Foreskin melanocyte (primary cell): ENCODE measurements at places on chromosomes 16 and 17.

GRCh38 chr16:77645764-77646163, 76.5 kb upstream of the NUDT7 start:
- no peak for DNase-seq

- DNase-seq = no peak
These were observed 7.3 kb downstream of the CTRL start for GRCh38 chr16:67924140-67924906.

DNA sequence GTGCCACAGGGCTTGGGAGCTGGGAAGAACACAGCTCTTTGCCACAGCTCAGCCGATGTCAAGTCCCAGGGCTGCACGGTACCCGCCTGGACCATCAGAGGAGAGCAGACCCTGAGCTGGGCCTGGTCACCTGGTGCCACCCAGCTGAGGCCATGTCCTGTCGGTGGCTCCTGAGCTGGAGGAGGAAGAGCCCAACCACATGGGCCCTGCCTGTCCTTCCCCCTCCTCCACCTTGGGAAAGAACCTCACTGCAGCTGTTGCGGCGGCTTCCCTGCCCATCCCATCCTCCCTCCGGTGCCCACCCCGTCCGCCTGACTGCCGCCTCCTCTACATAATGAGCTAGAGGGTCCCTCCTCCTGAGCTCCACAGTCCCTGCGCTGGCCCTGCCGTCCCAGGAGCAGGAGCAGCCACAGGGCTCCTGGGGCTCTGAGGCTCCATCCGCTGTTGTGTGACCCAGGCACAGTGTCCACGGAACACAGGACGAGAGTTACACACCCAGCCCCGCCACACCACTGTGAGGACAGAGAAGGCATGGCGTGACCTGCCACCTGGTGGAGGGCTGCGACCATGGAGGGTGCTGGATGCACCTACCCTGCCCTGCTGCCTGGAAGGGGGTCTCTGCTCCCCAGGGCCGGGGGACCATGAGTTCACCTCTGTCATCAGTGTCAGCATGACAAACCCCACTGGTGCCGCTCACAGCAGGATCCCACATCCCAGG, 21.4 kb upstream of the CHMP6 start:
- DNase-seq = no peak

DNA sequence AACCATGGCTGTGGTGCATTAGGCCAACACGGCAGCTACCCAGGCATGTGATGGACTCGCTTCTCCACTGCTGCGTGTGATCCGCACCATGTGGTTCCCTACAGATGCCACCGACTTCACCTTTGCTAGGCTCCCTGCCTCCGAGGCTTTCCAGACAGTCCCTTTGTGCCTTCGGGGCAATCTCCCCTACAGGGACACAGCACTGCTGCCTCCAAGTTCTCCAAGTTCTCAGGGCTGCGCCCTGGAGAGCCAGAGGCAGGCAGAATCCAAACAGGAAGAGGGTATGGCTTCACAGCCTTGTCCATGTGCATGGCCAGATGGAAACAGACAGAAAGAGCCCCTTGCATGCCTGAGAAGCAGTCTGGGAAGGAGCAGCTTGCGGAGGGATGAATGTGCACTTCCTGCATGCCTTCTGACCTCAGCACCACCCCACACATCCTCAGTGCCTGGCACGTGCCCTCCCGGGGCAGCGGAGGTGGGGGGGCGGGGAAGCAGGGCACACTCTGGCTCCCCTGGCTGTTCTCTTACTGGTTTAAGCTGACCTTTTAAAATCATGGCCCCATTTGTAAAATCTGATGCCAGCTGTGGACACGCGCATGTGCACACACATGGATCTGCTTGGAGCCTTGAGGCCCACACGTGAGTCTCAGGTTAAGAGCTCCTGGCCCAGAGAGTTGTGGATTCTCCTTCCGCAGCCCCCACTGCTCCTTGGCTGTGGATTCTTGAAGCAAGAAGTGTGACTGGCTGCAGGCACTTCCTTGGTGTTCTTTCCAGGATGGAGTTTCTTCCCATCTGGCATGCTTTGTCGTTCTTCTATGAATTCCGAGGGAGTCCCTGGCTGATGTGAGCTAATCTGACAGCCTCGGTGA, 55.3 kb upstream of the MTSS2 start:
- peak; percentile 92 for DNase-seq

GRCh38 chr16:15640966-15641365, 2.0 kb downstream of the MARF1 start:
- DNase-seq = no peak

GRCh38 chr16:70809392-70810060, 8.6 kb upstream of the VAC14 start:
- no peak for DNase-seq

DNA sequence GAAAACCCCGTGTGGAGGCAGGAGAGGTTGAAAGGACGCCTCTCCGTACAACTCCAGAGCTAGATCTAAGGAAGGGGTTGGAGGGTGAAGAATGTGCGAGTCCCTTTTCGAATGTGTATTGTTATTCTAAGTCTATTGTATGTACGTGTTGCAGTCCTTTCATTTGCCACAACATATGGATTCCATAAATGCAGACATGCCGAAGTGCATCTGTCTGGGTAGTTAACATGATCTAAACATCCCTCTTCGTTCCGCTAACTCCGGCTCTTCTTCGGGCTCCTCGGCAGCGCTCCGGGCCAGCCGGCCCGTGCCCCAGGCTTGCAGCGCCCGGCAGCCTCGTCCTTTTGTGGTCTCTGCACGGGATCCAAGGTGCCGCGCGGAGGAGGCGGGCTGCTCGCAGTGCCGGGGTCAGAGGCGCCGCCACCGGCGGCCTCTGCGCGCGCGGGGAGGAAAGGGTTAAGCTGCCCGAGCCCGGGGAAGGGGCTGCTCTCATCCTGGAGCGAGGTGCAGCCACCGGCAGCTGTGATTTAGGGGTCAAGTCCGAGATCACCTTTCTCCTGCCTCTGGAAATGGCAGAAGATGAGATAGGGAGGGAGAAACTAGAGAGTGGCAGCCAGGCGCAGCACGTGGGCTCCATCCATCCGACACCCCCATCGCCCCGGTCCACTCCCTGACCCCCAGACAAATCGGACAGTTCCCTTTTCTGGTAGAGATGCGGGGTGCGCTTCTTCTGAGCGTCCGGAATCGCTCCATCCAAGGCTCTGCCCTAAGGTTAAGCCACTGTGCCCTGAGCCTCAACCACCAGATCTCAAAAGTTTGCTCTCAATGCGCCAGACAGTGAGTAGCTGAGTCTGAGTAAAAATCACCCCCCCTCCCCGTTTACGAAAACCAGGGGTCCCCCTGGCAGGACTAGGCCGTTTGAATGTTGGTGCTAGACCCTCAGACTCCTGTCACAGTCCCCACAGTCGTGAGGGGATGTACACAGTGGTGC, 15.1 kb upstream of the ZFHX3 start:
- no peak for DNase-seq

- peak; percentile 30 for DNase-seq
These were observed 43.5 kb downstream of the ST3GAL2 start for GRCh38 chr16:70395345-70395901.

DNA sequence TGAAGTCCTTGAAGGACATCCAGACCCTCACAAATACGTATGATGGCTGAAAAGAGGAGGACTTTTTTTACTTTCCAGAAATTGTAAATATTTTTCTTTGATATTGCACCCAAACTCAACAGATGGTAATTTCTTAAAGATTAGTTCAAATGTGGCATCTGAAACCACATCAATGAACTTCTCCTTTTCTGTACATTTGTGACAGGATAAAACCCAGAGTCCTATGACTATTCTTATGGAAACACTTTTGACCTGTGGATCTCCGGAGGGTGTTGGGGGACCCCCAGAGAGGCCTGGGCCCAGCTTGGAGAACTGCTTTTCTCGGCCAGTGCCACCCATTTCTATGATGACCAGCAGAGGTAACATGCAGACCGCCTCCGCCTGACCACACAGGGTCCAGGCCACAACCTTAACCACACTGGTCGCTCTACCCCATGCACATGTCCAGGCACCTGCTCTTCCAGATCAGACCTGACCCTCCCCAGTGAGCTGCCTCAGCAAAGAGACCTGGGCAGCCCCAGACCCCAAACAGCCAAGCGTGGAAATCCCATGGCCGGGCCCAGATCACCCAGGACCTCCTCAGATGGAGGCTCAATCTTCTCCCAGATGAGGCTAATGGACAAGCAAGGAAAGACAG, 22.7 kb downstream of the RPH3AL start:
- DNase-seq = no peak

DNA sequence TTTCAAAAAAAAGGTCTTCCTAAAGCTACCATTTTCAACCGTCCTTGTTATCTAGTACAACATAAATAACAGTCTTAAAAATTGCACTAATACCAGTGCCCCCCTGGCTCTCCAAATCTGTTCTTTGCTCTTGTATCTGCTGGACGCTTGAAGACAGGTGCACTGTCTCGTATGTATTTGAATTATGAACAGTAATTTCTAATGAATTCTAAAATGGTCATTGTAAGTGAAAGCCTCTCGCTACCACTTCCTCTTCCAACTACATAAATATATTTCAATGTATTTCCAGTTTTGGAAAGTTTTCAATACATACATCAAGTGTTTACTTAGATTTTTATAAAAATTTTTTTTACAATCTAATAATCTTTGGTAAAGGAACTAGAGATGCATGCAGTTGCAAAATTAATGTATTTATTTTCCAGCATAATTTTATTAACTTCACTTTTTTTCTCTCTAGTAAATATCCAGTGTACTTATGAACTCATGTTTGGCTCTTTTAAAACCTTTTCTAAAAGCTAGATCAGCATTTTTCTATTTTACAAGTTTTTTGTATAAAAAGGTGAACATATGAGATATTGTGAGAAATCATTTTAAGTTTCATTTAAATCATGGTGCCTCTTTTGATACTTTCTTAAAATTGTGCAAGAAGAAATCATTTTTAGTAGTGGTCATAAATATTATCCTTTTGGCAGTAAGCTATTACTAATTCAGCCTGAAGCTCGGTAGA, 31.0 kb downstream of the ERCC4 start:
- no peak for DNase-seq

- DNase-seq = no peak
These were observed 4.7 kb upstream of the KRTAP3-1 start for GRCh38 chr17:41013606-41014005.

DNA sequence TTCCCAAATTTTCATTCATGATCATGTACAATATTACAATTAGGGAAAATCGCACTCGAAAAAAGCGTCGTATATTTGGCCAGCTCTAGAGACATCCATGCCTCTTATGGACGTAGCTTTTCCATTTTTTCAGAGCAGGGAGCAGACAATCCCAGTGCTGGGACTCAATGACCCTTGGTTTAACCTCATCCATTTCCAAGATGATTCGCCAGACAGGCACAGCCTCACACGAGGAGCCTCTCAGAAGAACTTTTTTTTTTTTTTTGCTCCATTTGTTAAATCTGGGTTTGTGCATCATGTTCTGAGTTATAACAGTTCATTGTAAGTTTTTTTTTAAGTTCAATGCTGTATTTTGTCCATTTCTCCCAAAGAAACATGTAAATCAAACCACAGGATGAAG, 92.1 kb downstream of the ZDHHC7 start:
- DNase-seq = peak; percentile 32
